ENCODE measurements at places on chromosomes 5 and 9.

DNA sequence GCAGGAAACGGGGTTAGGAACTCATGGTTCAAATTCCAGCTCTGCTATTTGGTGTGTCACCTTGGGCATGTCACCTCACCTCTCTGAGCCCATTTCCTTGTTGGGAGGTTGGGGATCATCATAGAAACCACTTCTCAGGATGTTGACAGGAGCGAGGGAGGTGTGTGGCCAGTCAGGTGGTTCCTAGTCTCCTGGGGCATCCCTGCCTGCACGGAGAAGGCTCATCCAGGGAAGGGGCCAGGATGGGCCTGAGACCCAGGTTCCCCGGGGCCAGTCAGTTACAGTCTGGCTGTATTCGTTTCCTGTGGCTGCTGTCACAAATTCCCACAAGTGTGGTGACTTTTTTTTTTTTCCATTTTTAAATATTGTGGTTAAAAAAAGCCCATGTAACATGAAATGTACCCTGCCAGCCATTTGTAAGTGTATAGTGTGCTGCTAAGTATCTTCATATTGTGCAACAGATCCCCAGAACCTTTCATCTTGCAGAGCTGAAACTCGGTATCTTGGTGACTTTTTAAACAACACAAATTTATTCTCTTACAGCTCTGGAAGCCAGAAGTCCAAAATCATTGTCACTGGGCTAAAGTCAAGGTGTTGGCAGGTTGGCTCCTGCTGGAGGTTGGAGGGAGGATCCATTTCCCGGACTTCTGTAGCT is 78.7 kb upstream of the UNC5A start:
- DNase-seq = peak; percentile 21

GRCh38 chr9:22285066-22285465 is 161.6 kb upstream of the DMRTA1 start:
- DNase-seq = no peak

- no peak for DNase-seq
These were observed 42.5 kb downstream of the ERGIC1 start for GRCh38 chr5:172876578-172876977.

GRCh38 chr5:115673596-115673995 is 47.8 kb upstream of the TMED7 start:
- no peak for DNase-seq

Data from posterior cingulate gyrus (tissue), 11 donors.